GM12865 (cell line): ENCODE measurements at places on chromosomes 3 and 15.

GRCh38 chr3:143731776-143732175, 116.5 kb downstream of the SLC9A9 start:
- DNase-seq = no peak

- no peak for DNase-seq
These were observed 68.6 kb downstream of the ST6GAL1 start for GRCh38 chr3:186998937-186999368.

- no peak for DNase-seq
These were observed 431.9 kb upstream of the AGTR1 start for GRCh38 chr3:148265841-148266240.

DNA sequence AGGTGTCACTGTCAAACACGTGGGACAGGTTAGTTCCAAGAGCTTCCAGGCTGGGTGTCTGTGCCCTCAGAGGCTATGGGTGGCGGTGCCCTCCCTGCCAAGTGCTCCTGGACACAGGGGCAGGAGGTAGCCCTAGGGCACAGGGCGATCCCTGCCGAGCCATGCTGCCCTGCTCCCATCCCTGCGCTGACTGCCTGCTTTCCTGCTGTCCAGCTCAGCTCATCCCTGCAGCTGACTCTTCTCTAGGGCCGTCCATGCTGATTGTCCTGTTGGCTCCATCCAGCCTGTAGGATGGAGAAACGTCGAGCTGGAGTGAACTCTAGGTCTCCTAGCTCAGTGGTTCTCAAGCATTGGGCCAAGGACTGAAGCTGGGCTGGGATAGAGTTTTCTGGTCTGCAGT, 3.7 kb downstream of the PDIA5 start:
- no peak for DNase-seq

DNA sequence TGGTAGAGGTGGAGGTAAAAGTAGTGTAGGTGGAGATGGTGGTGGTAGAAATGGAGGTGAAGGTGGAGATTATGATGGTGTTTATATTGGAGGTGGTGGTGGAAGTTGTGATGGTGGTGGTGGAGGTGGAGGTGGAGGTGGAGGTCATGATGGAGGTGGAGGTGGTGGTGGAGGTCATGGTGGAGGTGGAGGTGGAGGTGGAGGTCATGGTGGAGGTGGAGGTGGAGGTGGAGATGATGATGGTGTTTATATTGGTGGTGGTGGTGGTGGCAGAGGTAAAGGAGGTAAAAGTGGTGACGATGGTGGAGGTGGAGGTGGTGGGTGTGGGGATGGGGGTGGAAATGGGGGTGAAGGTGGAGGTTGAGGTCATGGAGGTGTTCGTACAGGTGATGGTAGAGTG, 107.8 kb downstream of the ASB7 start:
- DNase-seq = no peak

- DNase-seq = no peak
These were observed 5.4 kb upstream of the MRPS22 start for GRCh38 chr3:139338405-139338804.

DNA sequence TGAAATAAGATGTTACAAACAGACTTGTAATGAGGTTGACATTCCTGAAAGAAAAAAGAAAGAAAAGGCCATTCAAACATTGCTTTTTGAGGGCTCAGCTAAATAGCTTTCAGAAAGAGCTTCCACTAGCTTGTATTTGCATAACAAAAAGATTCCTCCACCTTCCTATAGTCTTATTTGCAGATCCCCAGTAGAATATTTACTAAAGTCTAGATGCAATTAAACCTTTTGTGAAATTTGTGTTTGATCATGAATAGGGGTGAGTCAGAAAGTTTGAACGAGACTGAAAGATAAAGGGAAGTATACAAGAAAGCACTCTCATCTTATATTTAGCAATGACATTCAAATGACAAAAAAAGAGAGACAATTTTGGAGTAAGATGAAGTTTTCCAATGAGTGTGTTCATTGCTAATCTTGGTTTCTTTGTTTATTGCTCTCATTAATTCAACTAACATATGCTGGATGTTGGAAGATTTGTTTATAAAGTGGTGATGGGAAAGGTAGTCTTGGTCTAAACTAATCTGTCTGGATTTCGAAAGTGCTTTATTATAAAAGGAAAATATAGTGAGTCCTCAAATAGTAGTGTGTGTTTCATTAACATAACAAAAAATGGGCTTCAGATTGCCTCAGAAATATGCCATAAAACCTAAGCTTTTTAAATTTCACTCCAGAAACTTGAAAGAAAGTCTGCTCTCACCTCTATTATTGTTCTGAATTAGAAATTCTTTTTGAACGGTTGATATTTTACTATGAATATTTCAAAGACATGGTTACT, 9.1 kb upstream of the CADPS start:
- no peak for DNase-seq

GRCh38 chr3:40528426-40528825, 3.7 kb downstream of the ZNF621 start:
- no peak for DNase-seq

DNA sequence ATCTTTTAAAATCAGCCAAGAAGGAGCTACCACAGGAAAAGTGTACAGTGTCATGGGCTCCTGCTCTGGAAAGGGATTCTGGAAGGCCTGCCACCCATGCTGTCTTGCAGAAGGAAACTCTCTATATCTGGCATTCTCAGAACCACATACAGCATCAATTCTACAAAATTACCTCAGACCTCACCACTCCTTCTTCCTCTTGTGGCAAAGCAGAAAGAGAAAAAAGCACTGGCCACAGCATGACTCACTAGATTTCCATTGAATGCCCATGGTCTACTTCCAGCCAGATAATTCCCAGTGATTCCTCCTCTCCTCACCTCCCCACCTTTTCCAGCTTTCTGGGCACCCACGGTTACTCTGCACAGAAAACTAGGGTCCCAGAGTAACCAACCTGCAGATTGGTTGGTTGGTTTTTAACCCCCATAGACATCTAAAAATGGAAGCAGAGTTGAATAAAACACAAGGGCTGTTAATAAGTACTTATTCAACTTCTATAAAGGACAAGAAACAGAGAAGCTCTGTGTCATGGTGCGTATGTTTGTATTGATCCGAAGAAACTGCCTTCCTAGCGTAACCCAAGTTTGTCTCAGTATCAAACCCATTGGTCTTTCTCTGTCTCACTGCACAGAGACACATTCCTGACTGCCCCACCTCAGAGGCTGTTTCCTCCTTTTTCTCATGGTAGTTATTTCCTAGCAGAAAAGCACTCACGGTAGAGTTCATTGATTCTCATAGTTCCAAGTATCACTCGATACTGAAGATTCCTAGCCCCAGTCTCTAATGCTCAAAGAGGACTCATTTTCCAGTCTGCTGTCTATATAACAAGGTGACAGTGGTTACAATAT, 67.7 kb downstream of the LDHAL6B start:
- DNase-seq = peak; percentile 47

- no peak for DNase-seq
These were observed 267.2 kb upstream of the ROBO1 start for GRCh38 chr3:80035021-80035420.

DNA sequence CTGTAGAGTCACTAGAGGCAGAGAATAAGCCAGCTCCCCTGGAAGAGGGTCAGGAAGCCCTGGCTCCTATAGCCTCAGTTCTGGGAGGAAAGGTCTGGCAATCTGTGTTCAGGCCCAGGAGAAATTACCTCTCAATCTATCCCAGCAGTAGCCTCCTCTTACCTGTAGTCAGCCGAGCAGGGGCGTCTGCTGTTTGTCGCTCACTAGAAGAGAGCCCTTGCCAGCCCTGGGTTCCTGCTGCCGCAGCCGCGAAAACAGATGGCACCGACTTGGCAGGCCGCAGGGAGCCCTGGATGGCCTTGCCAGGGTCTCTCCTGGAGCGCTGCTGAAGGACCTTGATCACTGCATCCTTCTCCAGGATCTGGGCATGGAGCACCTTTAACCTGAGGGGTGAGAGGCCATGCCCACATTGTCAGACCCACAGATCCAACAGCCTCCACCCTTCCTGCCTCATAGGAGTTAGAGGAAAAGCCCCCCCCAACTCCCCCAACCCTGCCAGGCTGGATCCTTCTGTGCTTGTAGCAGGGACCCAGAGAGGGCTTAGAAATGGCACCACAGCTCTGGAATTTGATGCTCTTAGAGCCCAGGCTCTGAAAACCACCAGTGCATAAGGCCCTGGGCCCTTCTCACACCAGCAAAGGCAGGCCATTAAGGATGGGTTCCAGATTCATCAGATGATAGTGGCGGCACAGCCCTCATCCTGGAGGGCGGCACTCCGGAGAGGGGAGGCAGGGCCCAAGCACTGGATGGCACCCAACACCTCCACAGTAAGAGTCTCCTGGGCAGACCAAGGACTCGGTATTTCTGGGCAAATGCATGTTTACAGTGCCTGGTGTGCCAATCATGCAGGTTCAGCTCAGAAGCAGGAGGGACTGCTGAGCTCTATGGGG, 14.9 kb downstream of the AMOTL2 start:
- no peak for DNase-seq

- no peak for DNase-seq
These were observed 1038.8 kb upstream of the EPHA6 start for GRCh38 chr3:95775486-95776094.

DNA sequence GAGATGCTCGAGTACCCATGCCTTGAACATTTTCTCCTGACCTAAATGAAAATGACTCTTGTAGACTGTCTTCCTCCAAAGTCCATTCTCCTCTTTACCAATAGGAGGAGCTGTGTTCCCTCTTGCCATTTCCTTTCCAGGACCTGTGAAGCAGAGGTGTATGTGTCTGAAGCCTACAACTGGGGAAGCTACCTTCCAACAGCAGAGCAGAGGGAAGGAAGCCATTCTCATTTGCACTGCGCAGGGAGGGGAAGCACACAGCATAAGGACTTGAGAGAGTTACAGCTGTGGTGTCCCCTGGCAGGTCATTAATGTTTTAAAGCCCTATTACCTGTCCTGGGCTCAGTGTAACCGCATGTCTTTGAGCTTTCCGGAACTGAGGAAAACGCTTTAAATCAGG, 38.7 kb downstream of the HSPBAP1 start:
- DNase-seq = peak; percentile 61

DNA sequence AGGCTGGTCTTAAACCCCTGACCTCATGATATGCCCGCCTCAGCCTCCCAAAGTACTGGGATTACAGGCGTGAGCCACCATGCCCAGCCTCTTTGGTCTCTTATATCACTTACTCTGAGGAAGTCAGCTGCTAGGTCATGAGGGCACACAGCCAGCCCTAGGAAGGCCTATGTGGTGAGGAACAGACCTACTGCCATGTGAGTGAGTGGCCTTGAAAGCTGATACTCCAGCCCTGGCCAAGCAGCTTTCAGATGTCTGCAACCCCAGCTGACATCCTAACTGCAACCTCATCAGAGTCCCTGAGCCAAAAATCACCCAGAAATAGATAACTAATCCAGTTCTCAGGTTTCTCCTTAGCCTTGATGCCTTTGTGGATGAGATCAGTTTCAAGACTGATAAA, 224.3 kb downstream of the EDEM1 start:
- DNase-seq = no peak

DNA sequence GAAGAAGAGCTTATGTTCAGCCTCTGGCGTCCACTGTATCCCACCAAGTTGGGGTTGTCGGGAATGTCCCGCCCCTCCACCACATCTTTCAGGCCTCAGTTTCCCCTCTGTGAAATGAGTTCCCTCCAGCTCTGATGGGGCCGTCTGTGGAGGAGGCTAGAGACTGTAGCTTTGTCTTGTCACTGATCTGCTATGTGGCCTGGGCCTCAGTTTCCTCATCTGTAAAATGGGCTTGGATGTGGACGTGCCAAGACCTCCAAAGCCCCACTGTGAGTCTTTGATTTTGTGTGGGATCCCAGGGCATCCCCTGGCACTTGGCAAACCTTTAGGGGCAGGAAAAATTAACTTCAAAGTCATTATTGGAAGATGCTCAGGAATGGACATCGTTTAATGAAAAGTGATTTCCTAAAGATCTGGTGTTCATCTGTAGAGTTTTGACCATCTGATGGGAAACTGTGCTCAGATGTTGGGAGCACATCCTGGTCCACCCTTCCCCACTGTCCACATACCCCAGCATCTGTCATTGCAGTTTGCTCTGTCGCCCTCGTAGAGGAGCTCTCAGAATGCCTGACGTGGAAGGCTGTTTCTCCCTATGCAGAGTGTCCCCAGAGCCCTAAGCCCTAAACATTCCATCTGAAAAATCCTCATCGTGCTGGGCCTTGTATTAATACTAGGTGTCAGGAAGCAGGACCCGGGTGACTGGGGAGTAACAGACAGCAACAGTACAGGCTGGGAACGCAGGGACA, 28.5 kb downstream of the SLC6A6 start:
- peak; percentile 20 for DNase-seq

- peak; percentile 40 for DNase-seq
These were observed 8.4 kb upstream of the RPS17 start for GRCh38 chr15:82548700-82549099.

DNA sequence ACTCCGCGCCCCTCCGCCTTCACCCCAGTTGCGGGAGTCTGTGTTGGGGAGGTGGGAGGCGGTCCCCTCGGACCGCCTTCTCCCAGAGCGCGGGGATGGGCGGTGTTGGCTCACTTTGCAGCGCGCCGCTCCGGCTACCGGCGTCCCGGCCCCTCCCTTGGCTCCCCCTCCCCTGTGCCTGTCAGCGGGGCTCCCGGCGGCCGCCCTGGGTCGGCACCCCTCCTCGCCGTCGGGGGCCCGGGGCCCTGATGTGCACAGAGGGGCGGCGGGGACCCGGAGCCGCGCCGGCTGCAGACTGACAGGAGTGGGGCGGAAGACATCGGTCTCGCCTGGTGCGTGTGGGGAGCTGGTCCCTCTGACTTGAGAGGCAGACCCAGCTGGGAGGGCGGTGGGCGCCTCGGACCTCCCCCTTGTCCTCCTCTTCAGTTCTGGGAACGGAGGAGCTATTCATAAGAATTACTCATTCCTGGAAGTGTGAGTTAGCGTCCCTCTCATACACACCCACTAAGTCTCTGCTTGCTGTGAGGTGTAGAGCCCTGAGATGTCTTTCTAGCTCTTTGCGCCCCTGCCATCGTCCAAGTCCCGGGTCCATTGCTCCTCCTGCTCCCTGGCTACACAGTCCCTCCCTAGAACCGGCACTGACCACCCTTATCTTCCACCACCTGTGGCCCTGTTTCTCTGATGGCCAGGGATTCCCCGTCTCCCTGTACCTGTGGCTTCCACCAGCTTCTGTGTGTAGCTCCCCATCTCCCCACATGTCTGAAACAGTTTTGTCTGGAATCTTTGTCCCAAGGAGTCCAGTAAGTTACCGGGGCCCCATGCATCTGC, 42.3 kb upstream of the ROPN1 start:
- DNase-seq = no peak

- no peak for DNase-seq
These were observed 39.0 kb downstream of the MNS1 start for GRCh38 chr15:56425976-56426375.

DNA sequence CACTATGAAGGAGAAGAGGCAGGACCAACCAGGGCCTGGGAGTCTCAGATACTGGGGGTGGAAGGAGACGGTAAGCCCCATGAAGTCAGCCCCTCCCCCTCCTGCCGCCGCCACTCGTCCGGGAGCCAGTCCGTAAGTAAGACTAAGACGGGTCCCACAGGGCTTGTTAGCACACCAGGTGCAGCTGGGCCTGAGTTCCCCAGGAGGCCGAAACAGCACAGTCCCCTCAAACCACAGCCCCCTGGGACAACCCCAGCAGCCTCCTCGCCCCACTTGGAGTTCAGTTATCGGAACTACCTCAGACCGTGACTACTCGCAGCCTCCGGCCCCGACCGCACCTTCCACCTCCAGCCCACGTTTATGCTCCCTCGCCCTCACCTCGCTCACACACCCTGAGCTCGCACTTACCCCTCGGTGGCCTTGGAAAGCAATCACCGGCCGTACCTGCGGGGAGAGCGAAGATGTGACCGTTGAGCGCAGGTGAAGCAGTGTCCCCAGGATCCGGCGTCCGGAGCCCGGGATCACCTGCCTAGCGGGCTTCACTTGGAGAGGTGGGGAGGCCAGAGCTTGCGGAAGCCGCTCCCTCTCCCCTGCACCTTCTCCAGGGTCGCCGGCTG, 557 bp downstream of the ELL3 start:
- DNase-seq = peak; percentile 90

- DNase-seq = no peak
These were observed 13.6 kb upstream of the BAHD1 start for GRCh38 chr15:40427188-40427587.
